Esophagus muscularis mucosa (tissue), 4 donors: ENCODE measurements at places on chromosomes 1 and 21. TPM values are rescaled to one million over a fixed set of nuclear protein-coding genes. Genes with fewer than 3 reads are reported as not detected.
A peak's percentile ranks its signal among the peaks of the same experiment; 100 is the strongest.

The LIN28A gene
- total RNA-seq: not detected

GRCh38 chr1:148379170-148379500, 104.0 kb downstream of the PPIAL4G start:
- DNase-seq: no peak

- no peak for DNase-seq
Measured at GRCh38 chr1:182664296-182664695, 20.1 kb downstream of the RGS8 start.

GRCh38 chr1:55230659-55231058, 15.5 kb upstream of the USP24 start:
- DNase-seq: no peak

- no peak for DNase-seq
Measured at GRCh38 chr1:36625253-36625934, 142.7 kb upstream of the CSF3R start.

The KIAA1614 gene
- 30.0 TPM for total RNA-seq

The KCNK2 gene
- 0.57 TPM for total RNA-seq

DNA sequence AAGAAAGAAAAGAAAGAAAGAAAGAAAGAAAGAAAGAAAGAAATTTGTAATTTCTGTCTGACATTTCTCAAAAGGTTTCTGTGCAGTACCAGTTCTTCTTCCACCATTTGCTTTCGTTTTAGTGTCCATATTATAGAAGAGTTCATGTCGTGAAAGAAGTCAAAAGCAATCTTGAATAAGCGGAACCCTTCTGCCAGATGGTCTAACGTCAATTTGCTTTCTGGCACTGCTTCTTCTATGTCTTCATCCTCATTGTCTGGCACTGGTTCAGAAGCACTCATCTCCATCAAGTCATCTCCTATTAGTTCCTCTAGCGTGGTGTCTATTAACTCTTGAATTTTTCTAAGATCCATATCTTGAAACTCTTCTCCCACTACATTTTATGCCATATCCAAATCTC, 170.0 kb upstream of the KCTD3 start:
- no peak for DNase-seq

DNA sequence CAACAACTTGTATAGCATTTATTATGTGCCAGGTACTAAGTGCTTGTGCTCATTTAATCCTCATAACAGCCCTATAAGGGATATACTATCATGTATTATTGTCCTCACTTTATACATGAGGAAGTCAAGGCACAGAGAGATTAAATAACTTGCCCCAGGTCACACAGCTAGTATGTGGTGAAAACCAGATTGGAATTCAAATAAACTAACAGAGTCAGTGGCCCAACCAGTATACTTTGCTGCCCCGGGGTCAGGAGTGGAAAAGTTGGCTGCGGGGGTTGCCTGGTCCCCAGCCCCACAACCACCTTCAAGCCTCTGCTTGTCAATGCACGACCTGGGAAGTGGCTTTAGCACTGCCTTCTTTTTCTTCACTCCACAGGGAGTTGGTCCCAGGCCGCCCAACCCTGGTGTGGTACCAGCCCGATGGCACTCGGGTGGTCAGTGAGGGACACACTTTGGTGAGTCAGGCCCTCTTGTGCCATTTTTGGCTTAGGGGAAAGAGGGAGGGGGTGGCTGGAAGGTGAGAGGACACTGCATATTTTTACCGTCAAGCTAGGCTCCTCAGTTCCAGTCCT, 2.5 kb downstream of the ADAM15 start:
- no peak for DNase-seq

DNA sequence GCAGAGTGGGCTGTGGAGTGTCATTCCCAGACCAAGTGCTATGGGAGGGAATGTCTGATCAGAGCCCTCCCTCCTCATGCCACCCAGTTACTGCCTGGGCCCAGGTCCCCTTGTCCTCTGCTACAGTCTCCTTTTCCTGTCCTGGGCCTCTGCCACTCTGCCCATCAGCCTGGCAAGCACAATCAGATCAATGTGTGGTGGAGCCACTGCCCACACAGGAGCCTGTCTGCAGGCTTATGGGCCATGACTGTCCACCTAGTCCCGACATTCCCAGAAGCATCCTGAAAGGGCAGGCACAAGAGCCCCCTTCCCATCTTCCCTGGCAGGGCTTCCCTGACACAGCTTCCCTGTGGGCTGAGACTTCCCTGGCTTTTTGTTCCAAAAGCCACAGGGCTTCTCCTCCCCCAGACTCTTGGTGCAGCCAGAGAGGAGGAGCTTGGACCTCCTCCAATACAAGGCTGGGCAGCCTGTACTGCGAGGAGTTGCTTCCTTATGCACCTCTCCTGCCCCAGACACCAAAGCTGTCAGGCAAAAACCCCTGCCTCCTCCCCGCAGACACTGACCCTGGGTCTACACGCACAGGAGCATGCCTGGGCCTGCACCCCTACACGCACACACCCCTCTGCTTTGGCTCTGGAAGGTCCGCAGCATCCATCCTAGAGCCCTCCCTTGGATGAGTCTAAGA, 29.2 kb upstream of the CNTN2 start:
- no peak for DNase-seq

The YY1AP1 gene
- total RNA-seq: 143 TPM

DNA sequence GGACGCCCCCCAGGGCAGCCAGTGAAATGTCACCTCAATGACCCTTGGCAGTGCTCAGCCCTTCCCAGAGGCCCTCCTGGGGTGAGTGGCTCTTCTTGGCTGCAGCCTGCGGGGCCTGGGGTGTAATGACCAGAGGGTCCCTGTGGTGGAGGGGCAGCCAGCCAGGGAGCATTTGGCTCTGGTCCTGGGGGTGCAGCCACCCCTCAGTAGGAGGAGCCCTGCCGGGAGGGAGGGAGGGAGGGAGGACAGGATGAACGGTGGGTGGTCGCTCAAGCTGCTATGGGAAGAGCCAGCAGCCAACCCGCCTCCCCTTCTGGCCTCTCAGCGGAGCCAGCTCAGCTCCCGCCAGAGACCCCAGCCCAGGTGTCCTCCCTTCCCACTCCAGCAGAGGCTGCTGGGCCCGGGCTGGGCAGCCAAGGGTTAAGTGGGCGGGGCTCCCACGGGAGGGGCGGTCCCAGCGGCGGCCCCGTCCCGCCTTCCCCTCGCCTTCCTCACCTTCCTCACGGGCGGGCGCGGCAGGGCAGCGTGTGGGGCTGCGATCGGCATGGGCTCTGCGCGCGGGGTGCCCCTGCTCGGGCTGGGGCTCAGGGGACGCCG, 9.0 kb upstream of the PLCH2 start:
- DNase-seq: no peak

DNA sequence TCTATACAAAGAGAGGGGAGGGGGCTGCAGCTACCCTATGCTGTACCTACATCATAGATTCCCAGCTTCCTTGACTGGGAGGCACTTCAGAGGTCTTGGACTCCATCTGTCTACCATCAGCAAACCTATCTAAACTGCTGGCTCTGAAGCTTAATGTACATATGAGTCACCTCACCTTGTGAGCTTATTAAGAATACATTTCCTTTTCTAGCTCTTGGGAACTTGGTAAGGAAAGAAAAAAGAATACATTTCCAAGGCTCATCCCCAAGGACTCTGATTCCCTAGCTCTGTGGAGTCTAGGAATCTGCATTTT, 50.0 kb upstream of the PRELP start:
- DNase-seq: no peak

DNA sequence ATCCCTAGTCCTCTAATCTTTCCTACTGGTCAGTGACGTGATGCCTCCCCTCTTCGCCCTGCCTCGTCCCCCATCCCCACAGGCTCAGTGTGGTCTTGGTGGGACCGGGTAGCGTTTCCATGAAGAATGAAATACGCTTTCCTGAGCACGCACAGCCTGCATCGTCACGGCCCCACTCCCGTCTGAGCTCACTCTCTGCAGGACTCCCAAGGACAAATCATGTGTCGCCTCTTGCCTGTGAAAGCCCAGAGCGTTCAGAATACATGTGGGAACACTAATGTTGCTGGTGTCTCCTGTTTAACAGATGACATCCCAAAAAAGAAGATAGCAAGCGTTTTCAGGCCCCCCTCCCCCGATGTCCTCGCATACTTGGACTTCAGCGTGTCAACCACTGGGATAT, 49.2 kb downstream of the S100B start:
- peak; percentile 53 for DNase-seq

The PTGFRN gene
- 109 TPM for total RNA-seq

The RGSL1 gene
- not detected for total RNA-seq

GRCh38 chr1:26411624-26412074, 1.0 kb downstream of the LIN28A start:
- DNase-seq: no peak

DNA sequence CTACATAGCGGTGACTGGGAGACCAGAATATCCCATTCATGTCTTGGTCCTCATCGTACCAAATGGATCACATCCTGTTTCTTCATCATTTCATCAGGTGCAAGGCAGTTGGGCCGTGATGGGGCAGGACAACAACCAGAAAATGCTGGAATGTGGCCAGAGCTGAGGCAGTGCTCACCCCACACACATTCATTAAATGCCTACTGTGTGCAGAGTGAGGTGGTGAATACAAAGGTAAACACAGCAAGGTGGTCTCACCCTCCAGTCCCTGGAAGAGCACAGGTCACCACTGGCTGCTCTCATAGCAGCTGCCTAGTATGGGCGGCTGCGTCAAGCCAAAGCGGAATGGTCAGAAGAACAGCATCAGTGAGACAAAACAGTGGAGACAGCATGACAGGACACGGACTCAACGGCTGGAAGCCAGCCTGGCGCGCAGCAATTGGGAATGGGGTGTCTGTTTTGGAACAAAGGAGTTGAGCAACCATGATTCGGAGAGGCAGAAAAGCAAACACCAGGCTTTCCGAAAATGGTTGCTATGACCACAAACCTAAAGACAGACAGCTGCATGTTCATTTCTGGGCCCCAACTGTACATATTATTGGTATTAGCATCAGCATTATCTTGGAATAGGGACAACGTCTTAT, 5.6 kb upstream of the ADAMTSL4 start:
- no peak for DNase-seq

DNA sequence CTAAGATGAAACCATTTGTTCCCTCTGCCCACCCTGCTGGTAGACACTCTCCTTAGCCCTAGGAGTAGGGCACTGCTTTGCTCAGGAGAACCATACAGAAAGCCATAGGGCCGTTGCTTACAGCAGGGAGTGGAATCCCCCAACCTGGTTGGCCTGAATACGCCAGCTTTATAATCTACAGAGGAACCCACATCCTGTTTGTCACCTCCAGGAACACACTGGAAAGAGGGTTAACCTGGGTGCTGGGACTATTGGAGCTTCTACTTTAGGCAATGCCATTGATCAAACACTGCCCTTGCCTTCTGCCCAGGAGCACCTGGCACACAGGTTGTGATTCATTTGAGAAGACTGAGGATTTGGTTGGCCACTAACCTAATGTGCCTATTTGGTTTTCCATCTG, 124.8 kb downstream of the TNR start:
- DNase-seq: no peak

DNA sequence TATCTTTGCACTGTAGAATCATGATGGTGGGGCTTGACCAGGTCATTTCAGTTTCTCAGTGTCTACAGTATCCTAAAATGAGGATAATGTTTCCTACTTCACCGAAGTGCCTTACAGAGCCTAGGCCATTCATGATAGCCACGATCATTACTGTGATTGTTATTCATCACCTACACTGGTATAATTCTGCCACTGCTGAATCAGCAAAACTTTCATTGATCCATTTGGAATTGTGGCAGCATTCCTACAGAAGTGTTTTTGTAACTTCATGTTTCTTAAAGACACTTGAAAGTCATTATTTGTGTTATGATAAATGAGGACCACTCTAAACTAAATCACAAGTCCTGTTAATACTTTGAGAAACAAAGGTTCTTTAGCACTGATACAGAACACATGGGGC, 6.0 kb upstream of the PLPPR5 start:
- DNase-seq: no peak

The PRELP gene
- 186 TPM for total RNA-seq

GRCh38 chr1:222732216-222733159, 4.5 kb upstream of the FAM177B start:
- no peak for DNase-seq

The HEYL gene
- total RNA-seq: 8.6 TPM

DNA sequence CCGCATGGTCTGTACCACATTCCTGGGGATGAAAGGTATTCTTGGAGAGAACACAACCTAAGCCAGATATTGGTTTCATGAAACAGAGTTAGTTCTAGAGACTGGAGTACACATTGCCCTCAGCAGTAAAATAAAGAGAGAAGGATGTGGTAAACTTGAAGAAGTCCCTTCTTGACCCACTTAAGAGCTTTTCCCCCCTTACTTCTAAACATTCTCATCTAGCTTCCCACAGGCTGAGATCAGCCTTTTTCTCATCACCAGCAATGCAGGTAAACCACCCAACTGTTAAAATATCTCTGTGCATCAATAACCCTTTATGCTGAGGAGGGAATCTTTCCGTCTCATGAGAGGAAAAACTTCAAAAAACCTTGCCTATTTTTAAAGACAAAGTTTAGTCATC, 62.6 kb downstream of the SUSD4 start:
- DNase-seq: no peak

DNA sequence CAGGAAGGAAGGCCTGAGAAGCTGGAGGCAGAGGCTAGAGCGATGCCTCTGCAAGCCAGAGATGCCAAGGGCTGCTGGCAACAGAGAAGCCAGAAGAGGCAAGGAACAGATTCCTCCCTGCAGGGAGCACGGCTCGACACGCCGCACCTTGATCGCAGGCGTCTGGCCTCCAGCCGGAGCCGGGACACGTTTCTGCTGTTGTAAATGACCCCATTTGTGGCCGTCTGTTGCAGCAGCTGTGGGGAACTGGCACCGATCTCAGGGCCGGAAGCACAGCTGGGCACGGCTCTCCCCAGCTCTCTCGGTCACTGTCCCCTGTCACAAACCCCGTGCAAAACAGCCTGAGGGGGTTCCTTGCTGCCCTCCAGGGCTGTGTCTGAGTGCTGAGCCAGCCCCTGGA, 59.6 kb downstream of the SIK1 start:
- DNase-seq: no peak

DNA sequence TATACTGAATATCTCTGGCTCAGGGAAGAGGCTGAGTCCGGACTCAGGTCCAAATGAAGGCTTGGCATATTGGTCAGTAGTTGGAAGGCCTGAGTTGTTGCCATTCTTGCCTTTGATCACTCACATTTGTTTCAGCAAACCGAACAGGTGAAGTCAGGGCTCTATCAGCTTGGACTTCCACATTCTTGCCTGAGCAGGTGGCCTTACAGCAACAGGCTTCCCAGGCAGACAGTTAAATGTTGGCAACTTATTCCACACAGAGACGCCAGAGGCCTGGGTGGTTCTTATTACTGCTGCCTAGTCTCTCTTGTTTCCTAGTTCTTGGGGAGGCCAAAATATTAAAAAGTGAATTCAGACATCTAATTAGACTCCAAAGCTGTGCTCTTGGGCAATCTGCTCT, 36.6 kb downstream of the XCL2 start:
- no peak for DNase-seq

GRCh38 chr1:204435381-204435831, 23.8 kb upstream of the PPP1R15B start:
- no peak for DNase-seq
